Activated CD4-positive, alpha-beta memory T cell treated with anti-CD3 and anti-CD28 coated beads for 36 hours (primary cell): ENCODE measurements at places on chromosomes 7 and 10.

DNA sequence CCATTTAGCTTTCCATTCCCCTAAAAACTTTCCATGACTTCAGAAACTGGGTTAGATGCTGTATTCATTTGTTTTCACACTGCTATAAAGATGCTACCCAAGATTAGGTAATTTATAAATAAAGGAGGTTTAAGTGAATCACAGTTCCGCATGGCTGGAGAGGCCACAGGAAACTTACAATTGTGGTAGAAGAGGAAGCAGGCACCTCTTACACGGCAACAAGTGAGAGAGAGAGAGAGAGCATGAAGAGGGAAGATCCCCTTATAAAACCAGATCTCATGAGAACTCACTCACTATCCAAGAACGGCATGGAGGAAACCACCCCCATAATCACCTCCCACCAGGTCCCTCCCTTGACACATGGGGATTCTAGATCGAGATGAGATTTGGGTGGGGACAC, 336.8 kb downstream of the TFEC start:
- no peak for DNase-seq

DNA sequence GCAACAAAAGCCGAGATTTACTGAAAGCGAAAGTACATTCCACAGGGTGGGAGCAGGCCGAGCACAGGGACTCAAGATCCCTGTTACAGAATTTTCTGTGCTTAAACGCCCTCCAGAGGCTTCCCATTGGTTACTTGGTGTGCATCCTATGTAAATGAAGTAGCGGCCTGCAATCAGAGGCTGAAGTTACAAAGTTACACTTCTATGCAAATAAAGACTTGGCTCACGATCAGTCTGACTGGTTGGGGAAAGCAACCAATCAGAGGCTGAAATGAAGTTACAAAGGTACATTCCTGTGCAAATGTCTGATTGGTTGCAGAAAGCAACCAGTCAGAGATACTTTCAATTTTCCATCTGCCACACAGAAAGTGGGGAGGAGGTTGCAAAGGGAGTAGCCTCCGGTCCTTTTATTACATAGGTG, 4.1 kb downstream of the ACBD7 start:
- DNase-seq = no peak

GRCh38 chr7:128204455-128204854, 36.6 kb upstream of the LEP start:
- DNase-seq = no peak

- DNase-seq = no peak
Observed at GRCh38 chr10:33487014-33487776, 152.7 kb upstream of the NRP1 start.

DNA sequence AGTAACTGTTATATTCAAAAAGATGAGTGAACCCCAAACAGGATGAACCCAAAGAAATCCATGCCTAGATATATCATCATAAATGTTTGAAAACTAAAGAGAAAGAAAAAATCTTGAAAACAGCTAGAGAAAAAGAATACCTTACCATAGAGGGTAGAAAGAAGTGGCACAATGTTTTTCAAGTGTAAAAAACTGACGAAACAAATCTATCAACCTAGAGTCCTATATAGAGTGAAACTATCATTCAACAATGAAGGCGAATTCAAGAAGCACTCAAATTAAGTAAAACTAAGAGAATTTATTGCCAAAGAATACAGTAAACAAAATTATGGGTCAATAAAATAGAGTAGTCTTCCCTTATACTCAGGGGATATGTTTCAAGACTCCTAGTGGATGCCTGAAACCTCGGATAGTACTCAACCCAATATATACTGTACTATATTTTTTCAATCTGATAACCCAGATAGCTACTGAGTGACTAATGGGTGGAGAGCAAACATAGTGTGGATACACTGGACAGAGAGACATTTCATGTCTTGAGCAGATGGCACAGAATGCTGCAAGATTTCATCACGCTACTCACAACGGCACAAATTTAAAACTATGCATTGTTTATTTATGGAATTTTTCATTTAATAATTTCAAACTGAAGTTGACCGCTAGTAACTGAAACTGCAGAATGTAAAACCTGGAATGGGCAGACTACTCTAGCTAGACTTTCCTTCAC, 52.6 kb upstream of the TMEM106B start:
- no peak for DNase-seq

GRCh38 chr10:124053971-124054370, 39.4 kb downstream of the CHST15 start:
- no peak for DNase-seq

DNA sequence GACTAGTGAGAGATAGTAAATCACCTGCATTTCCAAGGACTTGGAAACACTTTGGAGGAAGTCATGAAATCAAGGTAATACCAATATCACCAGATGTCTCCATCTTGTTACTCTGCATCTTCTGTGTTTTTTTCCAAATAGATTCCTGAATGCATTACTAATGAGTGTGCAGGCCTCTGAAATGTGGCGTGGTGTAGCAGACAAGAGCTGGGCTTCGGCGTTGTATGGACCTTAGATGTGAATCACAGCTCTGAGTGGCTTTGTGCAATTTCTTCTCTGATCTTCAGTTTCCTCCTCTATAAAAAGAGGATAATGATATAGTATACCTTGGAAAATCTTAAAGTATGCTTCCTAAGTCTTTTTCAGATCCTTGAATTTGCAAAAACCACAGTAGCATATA, 9.6 kb upstream of the MYPN start:
- no peak for DNase-seq

DNA sequence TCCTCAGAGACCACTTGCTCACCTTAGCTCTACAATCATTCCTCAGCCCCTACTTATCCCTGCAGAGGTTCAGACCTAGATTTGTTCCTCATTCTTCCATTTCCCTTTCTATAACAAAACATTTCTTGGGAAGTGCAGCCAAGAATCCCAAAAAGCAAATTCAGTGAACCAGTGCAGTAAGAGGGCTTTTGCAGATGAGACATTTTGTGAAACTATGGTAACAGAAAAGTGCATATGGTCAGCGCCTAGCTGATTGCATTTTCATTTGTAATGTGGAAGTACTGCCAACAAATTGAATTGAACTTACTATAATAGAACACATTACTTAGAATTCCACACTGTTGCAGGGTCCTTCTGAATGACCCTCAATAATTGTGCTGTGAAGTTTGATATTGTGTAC, 18.6 kb downstream of the AGMO start:
- DNase-seq = no peak

DNA sequence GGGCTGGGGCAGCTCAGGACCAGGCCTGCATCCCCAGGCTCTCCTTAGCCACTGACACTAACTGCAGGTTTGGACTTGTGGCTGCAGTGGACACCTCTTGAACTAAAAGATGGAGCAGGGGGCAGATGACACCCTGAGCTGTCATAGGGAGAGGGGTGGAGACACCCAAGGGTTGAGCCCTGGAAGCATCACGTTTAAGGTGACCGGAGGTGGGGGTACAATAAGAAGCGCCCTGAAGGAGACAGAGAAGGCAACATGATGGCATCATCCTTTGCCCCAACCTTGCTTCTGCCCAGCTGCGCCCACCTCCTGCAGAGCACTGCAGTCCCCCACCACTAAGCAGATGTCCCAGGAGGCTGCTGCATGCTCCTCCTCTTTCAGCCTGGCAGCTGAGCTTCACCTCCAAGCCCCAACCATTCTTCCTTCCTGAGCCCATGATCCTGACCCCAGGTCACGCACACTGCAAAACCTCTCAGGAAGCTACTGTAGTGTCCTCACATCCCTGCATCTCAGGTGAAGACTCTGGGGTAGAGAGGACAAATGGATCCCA, 25.5 kb downstream of the OGDHL start:
- DNase-seq = no peak

GRCh38 chr7:77825131-77825530, 26.6 kb downstream of the PHTF2 start:
- DNase-seq = no peak

DNA sequence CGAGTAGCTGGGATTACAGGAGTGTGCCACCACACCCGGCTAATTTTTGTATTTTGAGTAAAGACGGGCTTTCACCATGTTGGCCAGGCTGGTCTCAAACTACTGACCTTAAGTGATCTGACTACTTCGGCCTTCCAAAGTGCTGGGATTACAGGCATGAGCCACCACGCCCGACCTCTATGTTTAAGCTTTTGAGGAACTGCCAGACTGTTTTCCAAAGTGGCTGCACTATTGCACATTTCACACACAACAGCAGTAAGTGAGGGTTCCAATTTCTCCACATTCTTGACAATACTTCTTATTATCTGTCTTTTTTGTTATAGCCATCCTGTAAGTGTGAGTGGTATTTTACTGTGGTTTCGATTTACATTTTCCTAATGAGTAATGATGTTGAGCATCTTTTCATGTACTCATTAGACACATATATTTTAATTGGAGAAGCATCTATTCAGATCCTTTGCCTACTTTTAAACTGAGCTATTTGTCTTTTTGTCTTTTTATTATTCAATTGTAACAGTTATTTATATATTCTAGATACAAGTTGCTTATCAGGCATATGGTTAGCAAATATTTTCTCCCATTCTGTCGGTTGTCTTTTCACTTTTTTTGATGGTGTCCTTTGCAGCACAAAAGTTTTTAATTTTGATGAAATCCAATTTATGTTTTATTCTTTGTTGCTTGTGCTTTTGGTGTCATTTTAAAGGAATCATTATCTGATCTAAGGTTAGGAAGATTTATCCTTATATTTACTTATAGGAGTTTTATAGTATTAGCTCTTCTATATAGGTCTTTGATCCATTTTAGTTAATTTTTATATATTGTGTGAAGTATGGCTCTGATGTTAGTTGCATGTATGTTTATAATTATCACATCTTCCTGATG, 12.8 kb upstream of the IRF5 start:
- DNase-seq = no peak

GRCh38 chr10:13399236-13399635, 51.1 kb upstream of the SEPHS1 start:
- no peak for DNase-seq

DNA sequence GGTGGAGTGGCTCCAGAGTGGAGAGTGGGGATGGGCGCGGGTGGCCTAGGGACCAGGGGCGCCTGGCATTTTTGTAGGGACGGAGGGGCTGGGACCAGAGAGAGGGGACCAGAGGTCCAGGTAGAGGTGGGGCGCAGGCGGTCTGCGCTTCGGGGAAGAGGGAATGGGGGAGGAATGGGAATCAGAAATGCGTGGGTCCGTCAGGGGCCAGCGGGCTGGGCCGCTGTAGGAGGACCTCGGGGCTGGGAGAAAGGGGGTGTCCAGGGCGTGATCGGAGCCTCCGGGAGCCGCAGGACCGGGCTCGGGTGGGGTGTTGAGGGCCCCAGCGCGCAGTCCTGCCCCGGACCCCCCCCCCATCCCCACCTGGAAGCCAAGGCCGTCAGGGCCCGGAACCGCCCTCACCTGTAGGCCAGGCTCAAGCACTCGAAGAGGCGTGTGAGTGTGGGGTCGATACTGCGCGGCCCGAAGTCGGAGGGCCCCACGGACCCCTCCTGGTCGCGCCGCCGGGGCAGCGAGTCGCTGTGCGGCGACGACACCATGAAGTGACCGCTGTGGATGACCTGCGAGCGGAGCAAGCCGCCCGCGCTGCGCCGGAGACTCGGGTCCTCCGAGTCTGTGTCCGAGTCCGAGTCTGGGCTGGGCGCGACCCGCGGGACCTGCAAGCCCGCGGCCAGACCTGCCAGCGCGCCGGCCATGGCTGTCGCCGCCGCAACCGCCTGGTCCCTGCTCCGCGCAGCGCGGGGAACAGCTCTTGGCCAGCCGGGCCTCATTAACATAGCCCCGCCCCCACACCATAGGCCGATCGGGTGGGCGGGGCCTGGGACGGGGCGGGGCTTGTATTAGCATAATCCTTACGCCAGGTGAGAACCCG, at the start of gene MLXIPL:
MLXIPL (minus strand) TSS at position 725 of the 871 bp plus-strand sequence; CDS start at position 695, 30 bp downstream.
- peak; percentile 74 for DNase-seq

- DNase-seq = peak; percentile 89
Observed at GRCh38 chr7:142535123-142535779, 214.0 kb upstream of the PRSS1 start.

- no peak for DNase-seq
Observed at GRCh38 chr10:84398696-84399095, 70.3 kb downstream of the CCSER2 start.

GRCh38 chr10:121444520-121445165, 153.6 kb downstream of the FGFR2 start:
- DNase-seq = no peak

- no peak for DNase-seq
Observed at GRCh38 chr7:43876241-43876640, 6.9 kb upstream of the MRPS24 start.

DNA sequence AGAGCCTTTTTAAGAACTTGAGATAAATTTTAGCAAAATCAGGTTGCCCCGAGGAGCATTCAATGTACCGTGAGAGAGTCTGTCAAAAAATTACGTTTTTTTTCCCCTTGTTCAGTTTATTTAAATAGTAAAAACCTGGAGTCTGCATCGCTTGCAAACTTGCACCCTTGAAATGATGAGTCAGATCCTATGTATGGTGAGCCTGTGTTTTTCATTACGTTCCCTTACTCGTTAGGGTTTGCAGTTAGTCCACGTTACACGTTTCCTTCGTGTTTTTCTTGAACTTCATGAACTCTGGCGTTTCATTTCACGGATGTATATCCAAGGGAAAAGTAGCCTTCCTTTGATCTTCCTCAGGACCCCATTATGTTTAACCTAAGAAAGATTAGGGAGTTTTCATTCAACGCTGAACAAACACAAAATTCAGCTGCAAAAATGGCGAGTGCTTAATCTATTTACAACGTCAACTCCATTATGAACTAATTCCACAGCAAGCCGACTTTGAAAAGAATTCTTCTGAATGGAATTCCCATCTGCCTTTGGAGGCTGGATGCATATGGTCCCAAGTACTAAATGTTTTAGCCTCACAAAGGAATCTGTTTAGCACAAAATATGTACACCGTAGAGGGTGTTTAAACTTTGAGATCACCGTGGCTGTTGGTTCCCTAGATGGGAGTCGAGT, 182.4 kb downstream of the MYOF start:
- DNase-seq = no peak

GRCh38 chr7:75995996-75996395, 1.6 kb upstream of the TMEM120A start:
- no peak for DNase-seq

- no peak for DNase-seq
Observed at GRCh38 chr7:137937202-137937560, 64.7 kb downstream of the CREB3L2 start.

DNA sequence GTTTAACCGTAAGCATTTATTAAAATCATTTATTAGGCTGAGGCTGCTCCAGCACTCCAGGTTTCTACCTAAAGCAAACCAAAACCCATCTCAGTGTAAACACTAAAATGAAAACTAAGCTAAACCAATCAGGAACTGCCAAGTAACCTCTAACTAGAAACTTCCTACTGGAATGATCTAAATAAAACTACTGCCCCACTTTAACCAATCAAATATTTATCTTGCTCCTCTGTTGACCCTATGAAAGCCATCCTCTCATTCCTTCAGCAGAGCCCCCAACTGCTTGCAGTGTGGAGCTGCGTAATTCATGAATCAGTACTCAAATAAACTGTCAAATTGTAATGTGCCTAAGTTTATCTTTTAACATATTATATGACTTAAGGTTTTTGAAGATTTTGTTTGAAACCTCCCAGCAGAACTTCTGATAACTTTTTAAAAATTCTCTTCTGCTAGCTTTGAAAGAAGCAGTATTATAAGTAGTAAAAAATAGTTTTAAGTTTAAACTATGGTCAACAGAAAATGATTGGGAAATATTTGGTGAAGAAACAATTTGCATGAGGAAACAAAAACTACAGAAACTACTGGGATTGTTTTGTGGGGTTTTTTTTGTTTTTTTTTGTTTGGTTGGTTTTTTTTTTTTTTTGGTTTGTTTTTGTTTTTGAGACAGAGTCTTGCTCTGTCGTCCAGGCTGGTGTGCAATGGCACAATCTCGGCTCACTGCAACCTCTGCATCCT, 47.4 kb downstream of the GPR37 start:
- DNase-seq = no peak

- no peak for DNase-seq
Observed at GRCh38 chr7:103765901-103766300, 223.6 kb downstream of the RELN start.
